HCEC 1CT (cell line): ENCODE measurements at places on chromosomes 1 and 21.

GRCh38 chr21:46040707-46041106 is 57.2 kb upstream of the COL6A2 start:
- DNase-seq, result no peak

GRCh38 chr21:38186661-38187270 is 70.0 kb upstream of the KCNJ15 start:
- DNase-seq, result no peak

DNA sequence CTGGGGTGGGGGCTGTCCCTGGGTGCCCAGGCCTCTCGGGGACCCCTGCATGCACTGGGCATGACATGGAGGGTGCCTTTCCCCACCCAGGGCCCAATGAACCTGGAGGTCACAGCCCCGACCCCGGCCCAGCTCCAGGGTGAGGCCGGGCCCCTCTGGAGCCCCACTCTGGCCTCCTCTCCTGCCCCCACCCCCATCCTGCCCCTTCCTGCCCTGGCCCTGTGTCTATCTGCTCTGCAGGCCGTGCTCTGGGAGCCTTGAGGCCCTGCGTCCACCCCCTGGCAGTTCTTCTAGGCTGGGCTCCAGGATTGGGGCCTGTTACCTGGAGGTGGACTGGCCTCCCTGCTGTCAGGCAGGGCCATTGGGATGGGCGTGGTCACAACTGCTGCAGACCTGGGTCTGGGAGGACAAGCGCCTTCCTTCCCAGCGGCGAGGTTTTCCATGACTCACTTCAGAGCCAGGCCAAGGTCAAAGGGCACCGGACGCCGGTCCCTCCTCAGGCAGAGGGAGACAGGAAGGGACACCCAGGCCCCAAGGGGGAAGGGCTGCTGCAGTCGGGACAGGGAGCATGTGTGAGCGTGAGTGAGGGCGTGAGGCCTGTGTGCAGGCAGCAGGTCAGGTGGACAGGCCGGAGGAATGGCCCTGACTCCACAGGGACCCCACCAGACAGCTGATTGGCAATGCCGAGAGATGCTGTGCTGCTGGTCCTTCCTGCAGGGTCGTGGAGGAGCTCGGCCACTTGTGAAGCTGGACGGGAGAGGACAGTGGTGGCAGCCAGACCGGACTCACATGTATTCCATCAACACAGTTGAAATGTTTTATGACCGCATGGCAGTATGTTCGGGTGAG is 31.1 kb upstream of the POFUT2 start:
- DNase-seq, result peak; percentile 82

GRCh38 chr1:3279182-3279470 is 175.3 kb upstream of the ARHGEF16 start:
- no peak for DNase-seq

GRCh38 chr1:166083887-166084286 is 82.9 kb downstream of the FAM78B start:
- no peak for DNase-seq

GRCh38 chr1:44641126-44642102 is 32.9 kb downstream of the TMEM53 start:
- no peak for DNase-seq

DNA sequence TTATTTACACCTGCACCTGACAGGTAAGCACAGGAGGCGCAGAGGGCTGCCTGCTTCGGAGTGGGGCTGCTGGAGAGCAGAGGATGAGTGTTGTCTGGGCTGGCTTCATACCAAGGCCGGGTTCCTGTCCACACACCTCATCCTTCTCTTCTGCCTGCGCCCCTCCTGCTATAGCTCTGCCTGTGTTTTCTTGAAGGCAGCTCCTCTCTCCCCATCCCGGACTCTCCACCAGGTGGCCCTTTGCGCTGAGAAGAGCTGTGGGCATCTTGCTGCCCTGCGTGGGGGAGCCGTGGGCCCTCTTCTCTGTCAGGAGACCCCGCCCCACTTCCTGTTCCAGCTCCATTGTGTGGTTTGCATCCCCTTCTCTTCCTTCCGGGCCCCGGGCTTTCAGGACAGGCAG is 35.0 kb downstream of the ARHGEF10L start:
- no peak for DNase-seq

GRCh38 chr1:222251847-222252246 is 296.1 kb downstream of the HHIPL2 start:
- no peak for DNase-seq
